Mammary epithelial cell (primary cell): ENCODE measurements at places on chromosomes 4 and X. TPM values are rescaled to one million over a fixed set of nuclear protein-coding genes. Genes with fewer than 3 reads are reported as not detected.

DNA sequence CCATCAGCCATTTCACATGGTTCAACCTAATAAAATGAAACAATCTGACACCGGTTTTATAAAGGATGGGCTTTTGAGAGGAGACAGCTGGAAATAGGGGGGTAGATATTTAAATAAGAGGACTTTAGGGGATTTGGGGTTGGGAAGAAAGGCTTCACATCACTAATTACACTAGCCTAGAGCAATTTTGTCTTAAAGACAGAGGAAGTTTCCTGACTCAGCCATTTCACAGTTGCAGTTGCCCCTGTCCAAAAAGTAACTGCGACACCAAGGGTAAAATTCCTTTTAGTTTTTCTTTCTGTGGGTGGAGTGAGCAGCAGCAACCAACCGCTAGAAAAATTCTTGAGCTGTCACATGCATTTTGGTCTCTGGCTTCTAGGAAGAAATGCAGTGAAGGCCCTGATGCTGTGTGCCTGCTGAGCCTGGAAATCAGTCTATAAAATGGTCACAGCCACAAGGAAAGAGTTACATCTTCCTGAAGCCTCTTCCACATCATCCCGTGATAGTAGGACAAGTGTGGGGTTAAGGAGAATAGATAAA is 233.6 kb downstream of the ZNF674 start:
- DNase-seq, result no peak

GRCh38 chr4:13540446-13541175 is 3.7 kb downstream of the NKX3-2 start:
- DNase-seq, result no peak

- no peak for DNase-seq
Measured at GRCh38 chr4:105558277-105558676, 5.9 kb downstream of the ARHGEF38 start.

- no peak for DNase-seq
Measured at GRCh38 chrX:40422021-40422420, 158.7 kb upstream of the ATP6AP2 start.

DNA sequence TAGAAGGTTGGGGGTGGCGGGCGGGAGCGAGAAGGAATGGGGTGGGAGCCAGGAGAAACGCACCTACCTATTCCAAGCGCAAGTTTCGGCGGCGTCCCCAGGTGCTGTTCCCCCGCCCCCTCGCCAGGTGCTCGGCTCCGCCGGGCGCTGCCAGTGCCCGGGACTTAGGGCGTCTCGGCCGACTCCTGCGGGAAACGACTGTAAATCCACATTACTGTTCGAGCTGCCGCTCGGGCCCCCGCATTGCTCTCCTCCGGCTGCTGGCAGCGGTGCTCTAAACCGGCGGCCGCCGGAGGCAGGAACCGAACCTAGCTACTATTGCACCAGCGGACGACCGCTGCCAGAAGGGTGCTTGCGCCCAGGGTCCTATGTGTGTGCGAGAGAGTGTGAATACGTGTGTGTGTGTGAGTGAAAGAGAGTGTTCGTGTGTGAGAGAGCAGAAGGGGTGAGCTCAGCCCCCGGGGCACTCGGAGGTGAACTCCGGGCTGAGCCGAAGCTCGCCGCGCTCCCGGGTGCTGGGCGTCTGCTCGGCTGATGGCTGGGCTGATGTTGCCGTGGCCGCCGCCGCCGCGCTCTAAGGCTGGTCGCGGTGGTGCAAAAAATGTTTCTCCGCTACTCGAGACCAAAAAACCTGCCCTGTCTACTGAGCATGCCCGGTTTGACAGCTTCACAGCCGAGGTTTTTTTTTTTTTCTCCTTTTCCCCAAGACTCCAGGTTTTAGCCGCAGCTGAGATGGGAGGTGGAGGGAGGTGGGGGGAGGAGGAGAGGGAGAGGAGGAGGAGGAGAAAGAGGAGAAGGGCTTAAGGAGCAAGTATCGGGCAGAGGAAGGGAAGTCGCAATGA is 115.7 kb upstream of the TEX13C start:
- DNase-seq, result peak; percentile 1

- no peak for DNase-seq
Measured at GRCh38 chrX:85897362-85898126, 149.8 kb downstream of the CHM start.

The REST gene
- 18.2 TPM for polyA plus RNA-seq
